NCI-H1694 (cell line): ENCODE measurements at places on chromosomes 7 and 10.
A peak's percentile ranks its signal among the peaks of the same experiment; 100 is the strongest.

GRCh38 chr7:106061301-106061979, 50.7 kb downstream of the SYPL1 start:
- no peak for DNase-seq

GRCh38 chr7:134500406-134500805, 27.0 kb upstream of the AKR1B10 start:
- DNase-seq: no peak

DNA sequence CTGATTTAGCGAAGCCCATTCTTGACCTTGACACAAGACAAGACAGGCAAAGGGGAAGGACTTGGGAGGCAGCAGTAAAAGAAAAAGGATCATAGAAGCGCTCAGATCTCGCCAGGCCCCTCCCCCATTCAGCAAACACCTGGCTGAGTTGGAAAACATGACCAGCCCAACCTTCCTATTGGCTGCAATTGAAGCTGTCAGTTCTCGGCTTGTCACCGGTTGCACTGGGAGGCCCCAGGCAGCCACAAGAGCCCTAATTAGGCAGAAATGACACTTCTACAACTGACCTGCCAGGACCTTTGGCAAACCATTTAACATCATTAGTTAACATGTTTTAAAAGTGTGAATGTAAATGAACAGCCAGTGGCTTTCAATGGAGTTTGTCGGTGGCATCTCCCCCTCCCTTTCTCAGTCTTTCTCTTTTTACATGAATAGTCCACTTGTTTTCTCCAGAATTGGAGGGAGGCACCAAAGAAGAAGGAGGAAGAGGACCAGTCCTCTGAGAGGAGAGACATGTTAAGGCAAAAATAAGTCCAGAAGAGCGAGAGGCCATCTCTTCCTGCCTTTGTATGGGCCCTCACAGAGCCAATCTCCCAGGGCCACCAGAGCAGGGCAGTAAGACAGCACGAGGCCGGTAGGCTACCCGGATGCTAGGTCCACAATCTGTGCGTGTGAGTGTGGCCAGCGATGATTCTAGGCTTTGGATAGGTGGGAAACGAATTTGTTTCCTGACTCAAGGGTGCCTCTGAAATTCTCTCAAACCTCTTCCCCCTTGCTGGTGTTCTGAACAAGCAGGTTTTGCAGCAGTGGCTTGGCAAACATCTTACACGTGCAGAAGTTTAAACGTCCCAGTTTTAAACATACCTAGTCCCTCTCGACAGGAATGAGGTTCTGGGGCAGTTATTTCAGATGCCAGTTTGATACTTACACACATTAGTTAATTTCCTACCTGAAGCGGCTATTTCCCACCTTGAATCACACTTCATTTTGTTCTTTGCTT, 15.0 kb upstream of the ENO4 start:
- DNase-seq: no peak

DNA sequence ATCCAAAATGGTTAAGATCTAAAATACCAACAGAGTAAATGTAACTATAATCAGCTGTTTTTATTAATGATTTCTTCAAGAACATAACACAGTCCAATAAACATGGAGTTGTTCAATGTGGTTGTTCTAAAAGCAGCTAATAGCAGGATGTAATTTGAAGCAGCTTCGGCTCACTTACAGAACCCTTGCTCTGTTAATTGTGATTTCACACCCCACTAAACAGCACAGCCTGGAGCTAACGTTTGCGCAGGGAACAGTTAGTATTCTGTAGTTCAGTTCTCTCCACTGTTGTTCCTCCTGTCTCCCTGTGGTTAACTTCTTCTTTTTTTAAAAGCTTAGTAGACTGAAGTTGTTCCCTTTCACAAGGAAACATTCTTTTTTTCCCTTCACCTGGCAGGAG, 104.0 kb downstream of the GRM3 start:
- no peak for DNase-seq

DNA sequence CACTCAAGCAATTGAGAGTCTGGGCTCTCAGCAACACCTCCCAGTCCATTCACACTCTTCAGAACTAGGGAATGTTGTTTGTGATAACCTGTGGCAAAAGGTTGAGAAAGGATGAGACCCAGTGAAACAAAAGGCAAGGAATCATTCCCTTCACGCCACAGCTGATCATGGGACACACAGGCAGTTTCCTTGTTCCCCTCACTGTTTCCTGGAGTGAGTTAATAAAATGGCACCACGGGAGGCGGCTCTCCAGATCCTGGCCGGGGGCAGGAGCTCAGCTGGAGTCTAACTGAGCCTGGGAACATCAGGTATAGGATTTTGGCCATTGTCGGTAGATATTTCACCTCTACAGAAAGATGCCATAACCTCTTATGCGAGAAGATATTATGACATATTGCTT, 107.3 kb upstream of the FAM171A1 start:
- no peak for DNase-seq

DNA sequence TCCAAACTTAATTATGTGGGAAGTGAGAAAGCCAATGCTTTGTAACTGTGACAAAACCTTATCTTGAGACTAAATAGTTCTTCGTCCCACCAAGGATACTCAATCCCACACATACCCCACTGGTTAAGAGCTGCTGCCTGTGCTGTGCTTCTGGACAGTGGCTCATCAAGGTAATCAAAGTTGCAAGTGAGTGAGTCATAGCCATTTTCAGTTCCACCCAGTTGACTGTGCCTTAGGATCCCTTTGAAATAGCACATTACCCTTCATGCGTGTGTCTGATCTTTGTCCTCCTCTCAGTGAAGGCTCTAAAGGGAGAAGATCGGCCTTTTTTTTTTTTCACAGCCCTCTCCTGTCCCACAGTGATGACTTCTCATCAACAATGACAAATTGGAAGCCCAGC, 706.0 kb upstream of the AUTS2 start:
- DNase-seq: no peak

GRCh38 chr7:3206771-3207191, 94.3 kb upstream of the SDK1 start:
- DNase-seq: no peak

- DNase-seq: no peak
These were observed 13.1 kb upstream of the GOT1 start for GRCh38 chr10:99443500-99443899.

- no peak for DNase-seq
These were observed 125.7 kb downstream of the ADCY1 start for GRCh38 chr7:45699726-45700390.

GRCh38 chr7:141945356-141945755, 1.4 kb downstream of the CLEC5A start:
- DNase-seq: no peak

DNA sequence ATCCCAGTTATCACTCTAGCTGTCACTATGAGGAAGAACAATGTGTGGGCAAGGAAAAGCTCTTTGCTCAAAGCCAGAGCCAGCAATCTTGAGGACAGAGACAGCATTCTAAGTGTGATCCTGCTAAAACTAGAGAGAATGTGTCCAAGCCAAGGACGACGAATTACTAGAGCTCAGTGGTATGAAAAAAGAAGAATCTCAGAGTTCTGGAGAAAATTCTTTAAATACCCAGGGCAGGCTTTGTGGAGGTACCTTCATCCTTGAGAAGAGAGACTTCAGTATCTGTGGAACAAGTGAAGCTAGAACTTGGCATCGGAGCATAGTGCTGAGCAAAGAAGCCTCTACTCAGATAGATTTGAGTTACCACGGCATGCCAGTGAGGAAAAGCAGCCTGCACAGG, 209.8 kb downstream of the TRIL start:
- no peak for DNase-seq

DNA sequence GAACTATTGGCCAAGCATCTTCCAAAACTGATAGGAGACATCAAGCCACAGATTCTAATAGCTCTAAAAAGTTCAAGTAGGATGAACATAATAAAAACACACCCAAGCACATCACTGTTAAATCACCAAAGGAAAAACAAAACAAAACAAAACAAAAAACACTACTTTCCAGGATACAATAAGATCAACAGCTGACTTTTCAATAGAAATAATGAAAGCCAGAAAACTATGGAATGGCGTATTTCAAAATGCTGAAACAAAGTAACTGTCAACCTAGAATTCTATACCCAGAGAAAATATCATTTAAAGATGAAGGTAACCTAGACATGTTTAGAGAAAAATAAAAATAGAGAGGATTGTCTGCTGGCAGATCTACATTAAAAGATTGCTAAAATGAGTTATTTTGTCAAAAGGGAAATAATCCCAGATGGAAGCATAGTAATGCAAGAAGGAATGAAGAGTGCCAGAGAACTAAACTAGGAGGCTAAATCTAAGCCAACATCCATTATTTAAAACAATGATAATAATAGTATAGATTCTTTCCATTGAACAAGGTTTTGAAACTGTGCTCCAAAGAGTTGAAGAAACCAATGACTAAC, 13.9 kb downstream of the TUBAL3 start:
- no peak for DNase-seq

DNA sequence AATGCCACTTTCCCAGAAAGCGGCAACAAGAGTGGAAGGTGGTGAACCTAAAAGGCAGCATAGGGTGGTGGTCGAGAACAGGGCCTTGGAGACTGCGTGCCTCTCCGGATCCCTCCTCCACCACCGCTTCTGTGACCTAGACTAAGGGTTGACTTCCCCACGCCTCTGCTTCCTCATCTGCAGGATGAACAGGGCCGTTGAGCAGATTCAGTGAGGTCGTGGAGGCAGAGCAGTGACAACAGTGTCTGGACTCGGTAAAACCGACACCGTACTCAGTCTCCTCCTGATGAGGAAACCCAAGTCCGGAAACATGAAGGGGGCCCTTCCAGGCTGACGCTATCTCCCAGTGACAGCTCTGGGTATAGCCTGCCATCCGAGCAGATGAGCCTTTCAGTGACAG, 162.6 kb downstream of the CELF2 start:
- no peak for DNase-seq

DNA sequence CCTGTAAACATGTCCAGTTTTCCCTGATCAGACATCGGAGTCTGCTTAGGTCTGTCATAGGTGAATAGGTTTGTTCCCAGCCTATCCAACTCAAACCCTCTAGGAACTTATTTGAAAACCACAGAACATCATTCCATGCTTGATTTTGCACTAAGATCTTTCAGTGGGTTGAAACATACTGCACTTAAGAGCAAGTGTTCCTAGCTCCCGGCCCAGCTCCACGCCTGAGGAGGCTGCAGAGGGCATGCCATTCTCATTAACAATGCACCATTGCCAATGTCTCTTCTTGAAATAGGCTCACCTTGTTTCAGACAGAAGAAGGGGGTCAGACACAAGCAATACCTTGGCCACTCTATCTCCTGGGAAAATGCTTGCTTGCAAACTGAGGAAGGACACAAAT, 78.0 kb upstream of the EGR2 start:
- no peak for DNase-seq

- DNase-seq: no peak
These were observed 86.0 kb upstream of the FAM20C start for GRCh38 chr7:106356-106755.

DNA sequence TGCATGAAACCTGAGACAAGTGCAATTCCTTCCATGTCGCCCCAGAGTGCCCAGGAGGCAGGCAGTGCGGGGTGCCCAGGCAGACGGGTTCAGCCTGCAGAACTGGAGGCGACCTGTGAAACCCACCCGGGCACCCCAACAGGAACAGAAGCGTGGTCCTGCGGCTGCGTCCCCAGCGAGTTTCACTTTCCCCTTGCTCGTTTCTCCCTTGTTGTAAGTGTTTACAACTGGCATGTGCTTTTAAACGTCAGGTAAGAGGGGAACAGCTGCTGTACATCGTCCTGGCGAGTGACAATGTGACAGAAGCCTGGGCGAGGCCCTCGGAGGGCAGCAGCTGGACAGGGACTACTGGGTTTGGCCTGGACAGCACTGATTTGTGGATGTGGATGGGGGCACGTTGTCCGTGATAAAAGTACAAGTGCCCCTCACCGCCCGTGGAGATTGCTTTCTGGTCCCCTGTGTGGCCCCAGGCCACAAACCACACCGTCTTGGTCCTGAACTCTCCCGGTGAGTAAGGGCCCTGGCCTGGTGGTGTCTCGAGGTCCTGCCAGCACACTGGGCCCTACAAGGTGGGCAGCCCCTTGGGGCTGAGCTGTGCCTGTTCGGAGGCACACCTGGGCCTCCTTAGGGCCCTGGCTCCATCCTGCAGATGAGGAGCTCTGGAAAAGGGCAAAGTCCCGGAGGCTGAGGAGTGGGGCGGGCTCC, 4.0 kb downstream of the VENTX start:
- no peak for DNase-seq

- no peak for DNase-seq
These were observed 15.5 kb upstream of the CRCP start for GRCh38 chr7:66099232-66099550.

- DNase-seq: no peak
These were observed 25.2 kb upstream of the OTUD1 start for GRCh38 chr10:23413629-23414089.

- DNase-seq: peak; percentile 75
These were observed 327.8 kb upstream of the C7orf33 start for GRCh38 chr7:148262721-148263229.

DNA sequence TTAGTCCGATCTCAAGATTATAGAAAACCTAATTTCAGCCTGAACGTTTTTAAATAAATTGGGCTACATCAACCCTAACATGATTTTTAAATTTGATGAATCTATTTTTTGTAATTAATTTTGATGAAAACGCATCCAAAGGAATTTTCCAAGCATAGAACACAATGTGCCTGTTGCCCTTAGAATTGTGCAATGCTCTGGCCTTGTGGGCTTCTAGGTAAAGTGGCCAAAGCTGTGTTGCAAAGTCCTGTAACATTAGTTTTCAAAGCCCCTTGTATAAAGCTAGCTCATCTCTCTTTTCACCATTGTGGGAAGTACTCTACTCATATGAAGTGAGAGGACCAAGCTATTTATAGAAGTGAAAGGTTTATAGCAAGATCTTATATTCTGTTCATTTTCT, 138.4 kb upstream of the PRPS1L1 start:
- DNase-seq: no peak

DNA sequence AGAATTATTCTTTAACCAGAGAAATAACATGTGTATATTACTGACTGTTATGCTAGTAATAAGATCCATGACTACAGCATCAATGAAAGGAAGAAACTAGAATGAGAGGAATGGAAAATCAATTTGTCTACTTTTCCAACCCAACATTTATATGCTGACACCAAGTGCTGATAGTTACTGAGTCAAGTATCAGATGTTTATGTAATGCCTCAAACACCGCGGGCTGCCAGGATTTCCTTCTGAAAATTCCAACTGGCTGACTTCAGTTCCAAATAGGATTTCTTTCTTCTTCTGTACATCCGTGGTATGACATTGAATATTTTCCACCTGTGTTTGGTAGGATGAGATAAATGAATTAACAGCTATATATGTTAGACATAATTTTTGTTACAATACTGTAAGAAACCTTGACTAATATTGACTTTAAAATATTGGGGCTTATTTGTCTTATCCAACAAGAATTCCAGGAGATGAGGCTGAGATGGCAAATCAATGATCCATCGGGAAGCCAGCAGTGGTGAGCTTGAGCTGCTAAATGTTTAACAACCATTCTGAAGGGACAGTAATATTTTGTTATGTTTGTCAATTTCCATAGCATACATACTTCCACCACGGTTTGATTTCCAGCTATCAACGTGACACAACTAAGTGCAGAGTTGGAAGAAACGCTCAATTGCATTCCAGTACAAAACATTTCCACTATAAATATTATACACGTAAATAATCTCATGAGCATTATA, 435.2 kb upstream of the AUTS2 start:
- DNase-seq: no peak

- no peak for DNase-seq
These were observed 103.0 kb upstream of the LSM8 start for GRCh38 chr7:118080947-118081346.
